ENCODE measurements at places on chromosomes 5 and 9.

- no peak for DNase-seq
Observed at GRCh38 chr5:77846422-77847128, 70.4 kb upstream of the TBCA start.

DNA sequence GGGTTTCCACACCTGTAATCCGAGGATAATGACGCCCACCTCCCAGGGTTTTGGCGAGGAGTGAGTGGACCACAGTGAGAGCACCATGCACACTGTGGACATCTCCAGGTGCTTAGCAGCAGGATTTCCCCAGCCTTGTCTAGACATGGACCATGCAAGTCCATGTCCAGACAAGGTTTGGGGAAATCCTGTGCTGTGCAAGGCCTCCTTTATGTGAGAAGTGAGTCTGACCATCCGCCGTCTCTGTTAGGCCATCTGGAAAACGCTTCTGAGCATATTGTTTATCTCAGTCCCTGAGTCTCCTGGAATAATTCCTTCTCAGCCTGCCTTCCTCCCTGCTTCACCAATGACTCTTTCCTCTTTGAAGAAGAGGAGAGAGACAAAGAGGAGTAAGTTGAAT, 26.2 kb upstream of the TNFAIP8 start:
- DNase-seq: no peak

- DNase-seq: no peak
Observed at GRCh38 chr5:149795360-149795759, 65.2 kb downstream of the PPARGC1B start.

DNA sequence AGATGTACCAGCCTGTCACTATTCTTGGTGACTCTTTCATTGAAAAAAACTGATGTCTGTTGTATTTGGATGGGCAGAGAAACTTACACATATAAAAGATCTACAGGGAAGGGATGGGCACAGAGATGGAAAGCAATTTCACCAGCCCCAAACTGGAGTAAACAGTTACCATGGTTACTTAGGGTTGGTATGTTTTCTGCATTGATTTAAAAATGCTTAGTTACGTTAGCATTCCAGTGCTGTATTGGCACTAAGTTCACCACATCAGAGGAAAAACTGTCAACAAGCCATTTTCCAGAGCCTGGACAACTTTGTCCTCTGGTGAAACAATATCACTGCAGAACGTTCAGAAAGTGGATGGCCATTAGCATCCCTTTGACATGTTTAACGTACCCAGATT, 28.0 kb downstream of the MARCHF3 start:
- DNase-seq: no peak

GRCh38 chr9:132507670-132508469, 74.5 kb upstream of the BARHL1 start:
- DNase-seq: peak; percentile 81

GRCh38 chr5:151257731-151258181, 4.8 kb downstream of the GM2A start:
- no peak for DNase-seq

DNA sequence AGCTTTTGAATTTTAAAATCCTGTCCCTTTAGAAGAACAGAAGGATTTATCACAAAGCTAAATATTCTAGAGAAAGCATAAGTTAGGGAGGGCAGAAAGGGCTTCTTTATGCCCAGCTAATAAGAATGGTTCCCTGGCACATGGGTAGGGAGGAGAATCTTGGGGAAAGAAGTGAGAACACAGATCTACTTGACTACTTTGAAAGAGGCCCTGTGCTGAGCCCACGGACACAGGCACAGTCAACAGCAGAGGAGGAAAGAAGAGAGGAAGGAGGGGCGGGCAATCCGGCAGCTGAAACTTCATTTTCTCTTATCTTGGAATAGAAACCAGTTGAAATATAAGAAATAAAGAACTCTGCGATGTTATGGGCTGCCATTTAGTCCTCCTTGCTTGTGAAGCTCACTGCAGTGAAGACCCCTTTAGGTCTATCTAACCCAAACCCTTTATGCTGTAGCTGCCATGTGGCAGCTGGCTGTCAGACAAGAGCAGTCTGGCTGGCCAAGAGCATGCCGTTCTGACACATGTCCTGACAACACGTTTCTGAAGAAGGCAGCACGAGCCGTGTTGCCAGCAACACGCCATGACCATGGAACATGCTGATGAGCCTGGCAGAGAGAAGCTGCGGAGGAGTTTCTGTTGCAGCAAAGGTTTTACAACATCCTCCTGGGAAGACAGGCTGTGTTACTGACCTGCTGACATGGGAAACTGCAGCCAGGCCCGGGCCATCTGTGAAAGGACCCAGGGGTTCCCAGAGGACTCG, 34.2 kb downstream of the ABLIM3 start:
- no peak for DNase-seq

- DNase-seq: no peak
Observed at GRCh38 chr9:126383406-126384046, 56.9 kb downstream of the MVB12B start.

- DNase-seq: no peak
Observed at GRCh38 chr5:53464722-53465121, 15.7 kb upstream of the FST start.

DNA sequence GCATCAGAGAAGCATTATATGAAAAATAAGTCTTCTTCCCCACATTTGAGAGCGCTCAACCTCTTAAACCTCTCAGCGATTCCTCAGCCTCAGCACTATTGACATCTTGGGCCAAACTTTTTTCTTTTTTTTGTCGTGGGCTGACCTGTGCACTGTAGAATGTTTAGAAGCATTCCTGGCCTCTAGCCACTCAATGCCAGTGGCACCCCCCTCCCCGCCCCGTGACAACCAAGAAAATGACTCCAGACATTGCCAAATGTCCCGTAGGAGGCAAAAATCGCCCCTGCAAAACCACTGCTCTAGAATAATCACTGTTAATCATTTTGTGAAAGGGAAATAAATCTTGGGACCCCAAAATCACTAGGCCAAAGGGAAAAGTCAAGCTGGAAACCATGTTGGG, 129.1 kb upstream of the BOD1 start:
- no peak for DNase-seq

- DNase-seq: peak; percentile 9
Observed at GRCh38 chr9:72581694-72582093, 60.3 kb downstream of the TMC1 start.

DNA sequence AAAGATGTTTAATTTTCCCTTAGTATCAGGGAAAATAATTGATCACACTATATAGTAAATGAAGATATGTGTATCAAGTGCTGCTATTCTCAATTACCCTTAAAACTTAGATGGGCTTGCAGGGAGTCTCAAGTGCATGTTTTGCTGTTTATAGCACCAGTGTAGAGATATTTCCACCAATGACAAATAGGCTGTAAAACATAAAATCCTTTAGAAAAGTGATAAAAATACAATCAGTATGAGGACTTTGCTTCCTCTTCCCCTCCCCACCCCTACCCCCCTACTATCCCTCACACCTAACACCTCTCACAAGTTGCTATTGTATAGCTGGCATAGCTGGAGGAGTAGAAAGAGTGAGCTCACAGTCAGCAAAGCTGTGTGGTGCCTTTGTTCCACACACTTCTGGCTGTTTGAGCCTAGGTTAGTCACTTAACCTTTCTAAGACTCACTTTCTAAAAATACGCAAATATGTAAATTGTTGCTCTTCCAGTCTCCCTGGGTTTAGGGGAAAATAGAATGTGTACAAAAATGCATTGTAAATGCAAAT, 93.1 kb downstream of the PDE4D start:
- no peak for DNase-seq

Measured in activated naive CD4-positive, alpha-beta T cell treated with anti-CD3 and anti-CD28 coated beads for 36 hours (primary cell).